ENCODE measurements at places on chromosomes 6 and 20. TPM values are rescaled to one million over a fixed set of nuclear protein-coding genes. Genes with fewer than 3 reads are reported as not detected.

- no peak for DNase-seq
These were observed 11.8 kb downstream of the RIPOR2 start for GRCh38 chr6:24923885-24924401.

GRCh38 chr6:156319707-156320106 is 457.5 kb upstream of the ARID1B start:
- no peak for DNase-seq

DNA sequence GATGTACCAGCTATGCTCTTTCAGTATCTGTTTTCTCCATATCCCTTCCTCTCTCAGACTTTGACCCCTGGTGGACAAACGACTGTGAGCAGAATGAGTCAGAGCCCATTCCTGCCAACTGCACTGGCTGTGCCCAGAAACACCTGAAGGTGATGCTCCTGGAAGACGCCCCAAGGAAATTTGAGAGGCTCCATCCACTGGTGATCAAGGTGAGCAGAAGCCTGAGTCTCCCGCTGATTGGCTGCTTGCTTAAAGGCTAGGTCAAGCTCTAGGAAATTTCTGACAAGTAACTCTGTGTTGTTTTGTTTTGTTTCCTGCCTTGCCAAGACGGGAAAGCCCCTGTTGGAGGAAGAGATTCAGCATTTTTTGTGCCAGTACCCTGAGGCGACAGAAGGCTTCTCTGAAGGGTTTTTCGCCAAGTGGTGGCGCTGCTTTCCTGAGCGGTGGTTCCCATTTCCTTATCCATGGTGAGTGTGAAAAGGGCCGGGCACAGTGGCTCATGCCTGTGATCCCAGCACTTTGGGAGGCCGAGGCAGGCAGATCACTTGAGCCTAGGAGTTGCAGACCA is 28.6 kb downstream of the C6orf89 start:
- DNase-seq = no peak

CASS4 gene
- polyA plus RNA-seq = 1.1 TPM

GRCh38 chr20:48314925-48315592 is 512.7 kb downstream of the PREX1 start:
- DNase-seq = no peak

RNGTT gene
- 16.8 TPM for polyA plus RNA-seq

GRCh38 chr6:63567966-63568365 is 4.3 kb upstream of the LOC128125822 start:
- DNase-seq = no peak

LGSN gene
- polyA plus RNA-seq = 0.11 TPM

SLC35B2 gene
- polyA plus RNA-seq = 63.2 TPM

DNA sequence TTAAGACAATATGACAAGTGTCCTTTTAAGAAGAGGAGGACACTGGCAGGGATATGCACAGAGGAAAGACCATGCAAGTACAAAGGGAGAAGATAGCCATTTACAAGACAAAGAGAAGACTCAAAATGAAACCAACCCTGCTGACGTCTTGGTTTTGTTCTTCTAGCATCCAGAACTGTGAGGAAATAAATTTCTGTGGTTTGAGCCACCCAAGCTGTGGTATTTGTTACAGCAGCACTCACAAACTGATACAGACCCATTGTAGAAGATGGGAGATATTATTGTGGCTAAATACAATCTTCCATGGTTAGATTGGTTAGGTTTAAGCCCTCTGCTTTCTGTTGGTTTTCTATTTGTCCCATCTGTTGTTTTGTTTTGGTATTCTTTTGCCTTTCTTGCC is 88.6 kb upstream of the SLC35F1 start:
- DNase-seq = no peak

DNA sequence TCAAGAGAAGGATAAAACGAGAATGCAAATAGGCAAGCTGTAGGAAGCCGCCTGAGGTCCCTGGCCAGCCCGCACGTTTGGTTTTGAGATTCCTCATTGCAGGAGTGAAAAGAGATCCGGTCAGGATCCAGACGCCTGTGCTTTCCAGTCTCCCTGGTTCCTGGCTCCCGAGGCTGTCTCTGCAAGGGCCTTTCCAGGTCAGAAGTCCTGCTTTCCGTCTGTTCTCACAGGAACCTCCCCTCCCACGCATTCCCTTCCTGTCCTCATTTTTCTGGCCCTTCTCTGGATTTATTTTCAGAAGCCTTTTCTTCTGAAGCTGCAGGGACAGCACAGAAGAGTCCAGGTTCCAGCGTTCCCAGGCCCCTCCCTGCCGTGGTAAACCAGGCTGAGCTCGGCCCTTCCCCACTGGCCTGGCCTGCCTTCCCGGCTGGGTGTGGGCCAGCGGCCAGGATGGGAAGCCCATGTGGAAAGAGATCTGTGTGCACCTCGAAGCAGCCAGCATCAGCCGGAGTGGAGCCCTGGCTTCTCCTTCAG is 54.0 kb downstream of the TMEM242 start:
- DNase-seq = no peak

DNA sequence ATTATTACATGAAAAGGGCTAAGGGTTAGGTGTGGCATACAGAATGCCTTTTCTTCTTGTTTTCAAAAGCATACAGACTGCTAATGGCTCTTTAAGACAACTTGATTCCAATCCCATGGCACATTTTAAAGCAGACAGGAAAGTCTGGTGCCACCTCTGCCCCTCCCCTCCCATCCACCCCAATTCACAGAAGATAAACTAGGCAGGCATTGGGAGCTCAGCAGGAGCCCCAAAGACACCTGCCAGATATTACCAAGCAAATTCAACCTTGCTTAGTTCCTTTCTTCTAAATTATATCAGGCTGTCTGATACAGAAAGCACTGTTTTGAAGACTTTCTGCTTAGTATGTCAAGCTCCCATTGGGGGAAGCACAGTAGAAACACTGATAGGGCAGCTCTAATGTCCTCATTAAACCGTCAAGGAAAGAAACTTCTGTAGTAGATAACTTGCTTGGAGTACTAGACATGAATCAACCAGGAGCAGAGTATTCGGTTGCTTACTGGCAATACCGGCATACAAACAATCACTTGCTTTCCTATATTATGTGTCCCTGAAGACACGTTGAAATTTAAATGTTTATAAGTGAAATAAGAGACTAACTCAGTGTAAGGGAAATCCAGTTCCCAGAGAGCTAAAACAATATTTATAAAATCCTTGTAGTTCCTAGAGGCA is 13.0 kb downstream of the SESN1 start:
- DNase-seq = no peak

- no peak for DNase-seq
These were observed 279.3 kb upstream of the TCF21 start for GRCh38 chr6:133609415-133610226.

ARMH2 gene
- 0.33 TPM for polyA plus RNA-seq

ADGRF4 gene
- not detected for polyA plus RNA-seq

KCNK5 gene
- polyA plus RNA-seq = 4.8 TPM

GRCh38 chr6:61585504-61585903 is 700.5 kb downstream of the KHDRBS2 start:
- no peak for DNase-seq

DNA sequence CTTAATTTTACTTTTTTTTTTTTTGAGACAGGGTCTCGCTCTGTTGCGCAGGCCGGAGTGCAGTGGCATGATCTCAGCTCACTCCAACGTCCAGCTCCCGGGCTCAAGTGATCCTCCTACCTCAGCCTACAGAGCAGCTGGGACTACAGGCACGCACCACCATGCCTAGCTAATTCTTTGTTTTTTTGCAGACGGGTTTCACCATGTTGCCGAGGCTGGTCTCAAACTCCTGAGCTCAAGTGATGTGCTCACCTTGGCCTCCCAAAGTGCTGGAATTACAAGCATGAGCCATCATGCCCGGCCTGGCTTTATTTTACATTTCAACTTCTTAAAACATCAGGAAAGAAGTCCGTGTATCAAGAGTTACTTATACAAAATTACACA is 5.7 kb downstream of the OSER1 start:
- no peak for DNase-seq

Data from spinal cord (tissue), 10 donors.